CD8-positive, alpha-beta memory T cell (primary cell): ENCODE measurements at places on chromosomes 6 and 20. TPM values are rescaled to one million over a fixed set of nuclear protein-coding genes. Genes with fewer than 3 reads are reported as not detected.

Gene FAM217A
- polyA plus RNA-seq = not detected

Gene MUC21
- not detected for polyA plus RNA-seq

Gene IL17F
- not detected for polyA plus RNA-seq

Gene PTGIS
- 0.15 TPM for polyA plus RNA-seq
